EH (cell line): ENCODE measurements at places on chromosomes 6 and 20.
A peak's percentile ranks its signal among the peaks of the same experiment; 100 is the strongest.

DNA sequence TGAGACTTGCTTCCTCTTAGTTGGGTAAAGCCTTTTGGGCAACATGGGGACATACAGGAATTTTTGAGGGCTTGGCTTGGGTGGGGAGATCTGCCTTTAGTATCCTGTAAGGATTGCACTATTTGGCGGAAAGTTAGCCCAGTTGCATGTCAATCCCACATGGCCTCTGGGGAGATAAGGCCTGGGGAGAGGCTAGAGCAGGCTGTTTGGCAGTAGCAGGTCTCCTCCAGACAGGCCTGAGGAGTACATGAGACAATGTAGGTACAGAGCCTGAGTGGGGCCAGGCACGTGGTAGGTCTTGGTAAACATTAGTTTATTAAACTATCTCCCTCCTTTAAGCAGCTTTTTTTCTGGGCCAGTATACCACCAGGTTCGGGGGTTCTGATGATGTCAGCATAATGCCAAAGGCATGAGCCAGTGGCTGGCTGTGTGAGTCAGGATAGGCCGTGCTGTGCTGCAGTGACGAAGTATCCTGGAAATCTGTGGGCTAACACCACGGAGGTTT, 147.9 kb downstream of the VEGFA start:
- peak; percentile 45 for DNase-seq

DNA sequence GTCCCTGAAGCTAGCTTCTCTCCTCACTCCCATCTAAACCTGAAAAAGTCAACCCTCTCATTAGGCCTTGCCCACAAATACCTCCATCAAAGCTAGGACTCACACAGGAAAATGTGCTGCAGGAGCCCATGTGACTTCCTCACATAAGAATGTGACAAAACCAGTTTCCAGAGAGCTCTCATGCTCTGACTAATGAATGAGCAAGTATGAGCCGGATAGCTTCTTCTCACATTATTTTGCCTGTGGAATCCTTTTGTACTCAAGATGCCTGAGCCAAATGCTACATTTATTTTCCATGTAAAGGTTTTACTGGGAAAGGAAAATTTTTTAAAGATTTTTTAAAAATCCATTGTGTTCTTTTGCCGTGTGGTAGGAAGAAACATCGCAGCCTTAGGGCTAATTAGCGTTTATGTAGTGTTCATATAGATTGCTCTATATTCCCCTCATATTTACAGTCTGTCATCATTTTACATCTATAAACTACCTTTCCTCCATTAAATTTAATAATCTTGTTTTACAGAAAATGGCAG, 68.6 kb upstream of the CCN6 start:
- peak; percentile 96 for DNase-seq

GRCh38 chr6:16481697-16482399, 243.5 kb downstream of the GMPR start:
- DNase-seq, result no peak

- peak; percentile 64 for DNase-seq
Measured at GRCh38 chr6:113362301-113363047, 494.7 kb upstream of the MARCKS start.

DNA sequence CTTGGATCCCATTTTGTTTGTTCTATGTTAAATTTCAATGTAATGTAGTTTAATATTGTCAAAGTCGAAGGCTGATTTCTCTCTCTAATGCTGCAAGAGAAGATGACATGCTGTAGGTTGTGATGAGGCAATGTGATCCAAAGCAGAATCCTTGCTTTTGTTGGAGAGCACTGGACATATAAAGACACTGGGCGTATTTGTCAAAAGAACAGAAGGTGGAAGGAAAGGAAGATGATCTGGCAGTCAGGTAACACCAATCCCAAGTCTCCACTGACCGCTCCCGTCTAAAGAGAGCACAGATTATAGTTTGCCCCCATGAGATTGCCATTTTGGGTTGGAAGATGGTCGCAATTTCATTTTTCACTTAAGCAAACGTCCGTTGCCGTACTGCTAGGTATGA, 935 bp upstream of the RFX6 start:
- DNase-seq, result no peak

- peak; percentile 96 for DNase-seq
Measured at GRCh38 chr20:57709823-57710799, at the start of gene PMEPA1. Gene PMEPA1 (minus strand): TSS chr20:57710015. CDS start chr20:57709582, 433 bp downstream.

GRCh38 chr6:132131351-132131750, 180.2 kb upstream of the CCN2 start:
- no peak for DNase-seq

DNA sequence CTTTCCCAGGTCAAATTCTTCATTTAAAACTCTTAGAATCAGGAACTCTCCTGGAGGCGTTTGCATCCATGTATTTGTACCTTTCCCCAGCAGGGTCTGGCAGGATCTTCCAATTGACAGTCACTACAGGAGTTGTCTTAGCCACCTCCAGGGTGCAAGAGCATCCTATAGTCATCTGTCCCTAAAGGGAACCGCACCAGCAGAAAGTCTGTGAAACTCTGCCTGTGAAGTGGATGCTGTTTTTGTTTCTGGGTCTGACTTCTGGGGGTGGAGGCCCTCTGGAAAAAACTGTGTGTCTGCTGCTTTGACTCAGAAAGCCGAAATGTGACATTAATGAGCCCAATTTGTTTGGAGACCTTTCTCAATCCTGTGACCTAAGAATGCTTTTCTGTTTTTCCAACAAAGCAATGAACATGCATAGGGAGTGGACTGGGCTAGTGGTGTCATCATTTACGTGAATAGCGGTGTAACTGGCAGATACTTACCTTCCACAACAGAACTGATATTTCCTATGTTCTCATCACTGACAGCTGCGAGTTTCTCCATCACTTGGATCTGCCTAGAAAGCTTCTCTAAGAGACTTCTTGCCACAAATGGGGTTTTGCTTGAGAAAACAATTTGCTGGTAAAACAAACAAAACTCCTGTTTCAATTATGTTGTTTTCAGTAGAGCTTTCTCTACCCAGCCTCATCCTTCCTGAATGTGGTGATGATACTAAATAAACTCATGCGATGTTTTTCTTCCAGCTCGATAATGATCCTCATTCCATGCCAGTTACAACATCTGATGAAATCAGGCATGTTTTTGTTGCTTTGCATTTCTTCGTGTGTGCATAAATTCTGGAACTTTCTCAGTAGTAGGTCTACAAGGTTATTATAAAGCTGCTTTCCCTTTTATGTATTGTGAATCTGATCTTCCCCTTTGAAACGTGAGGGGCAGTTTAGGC, 33.3 kb upstream of the ARMH2 start:
- peak; percentile 87 for DNase-seq

GRCh38 chr20:60977901-60978300, 274.2 kb upstream of the CDH4 start:
- DNase-seq, result no peak

DNA sequence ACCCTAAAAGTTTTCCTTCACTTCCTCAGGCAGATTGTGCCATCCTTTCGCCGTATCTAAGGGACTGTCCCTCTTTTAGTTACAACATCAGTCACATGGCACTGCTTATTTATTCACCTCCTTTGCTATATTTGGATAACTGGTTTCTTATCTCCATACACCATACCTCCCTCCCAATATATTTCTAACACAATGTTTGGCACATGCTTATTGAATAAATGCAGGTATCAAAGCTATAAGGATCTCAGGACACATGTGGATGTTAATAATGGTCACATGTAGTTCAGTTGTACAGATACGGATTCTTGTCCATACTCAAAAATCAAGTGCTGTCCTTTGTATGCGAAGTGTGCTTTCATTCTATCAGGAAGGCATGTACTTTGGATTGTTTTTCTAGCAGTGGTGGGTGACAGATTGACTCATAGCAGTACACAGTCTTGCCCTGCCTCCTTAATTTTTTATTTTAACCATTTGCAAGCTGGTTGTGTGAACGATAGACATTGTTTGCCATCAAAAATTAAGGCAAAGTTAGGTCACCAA, 407.1 kb upstream of the RUNX2 start:
- no peak for DNase-seq

DNA sequence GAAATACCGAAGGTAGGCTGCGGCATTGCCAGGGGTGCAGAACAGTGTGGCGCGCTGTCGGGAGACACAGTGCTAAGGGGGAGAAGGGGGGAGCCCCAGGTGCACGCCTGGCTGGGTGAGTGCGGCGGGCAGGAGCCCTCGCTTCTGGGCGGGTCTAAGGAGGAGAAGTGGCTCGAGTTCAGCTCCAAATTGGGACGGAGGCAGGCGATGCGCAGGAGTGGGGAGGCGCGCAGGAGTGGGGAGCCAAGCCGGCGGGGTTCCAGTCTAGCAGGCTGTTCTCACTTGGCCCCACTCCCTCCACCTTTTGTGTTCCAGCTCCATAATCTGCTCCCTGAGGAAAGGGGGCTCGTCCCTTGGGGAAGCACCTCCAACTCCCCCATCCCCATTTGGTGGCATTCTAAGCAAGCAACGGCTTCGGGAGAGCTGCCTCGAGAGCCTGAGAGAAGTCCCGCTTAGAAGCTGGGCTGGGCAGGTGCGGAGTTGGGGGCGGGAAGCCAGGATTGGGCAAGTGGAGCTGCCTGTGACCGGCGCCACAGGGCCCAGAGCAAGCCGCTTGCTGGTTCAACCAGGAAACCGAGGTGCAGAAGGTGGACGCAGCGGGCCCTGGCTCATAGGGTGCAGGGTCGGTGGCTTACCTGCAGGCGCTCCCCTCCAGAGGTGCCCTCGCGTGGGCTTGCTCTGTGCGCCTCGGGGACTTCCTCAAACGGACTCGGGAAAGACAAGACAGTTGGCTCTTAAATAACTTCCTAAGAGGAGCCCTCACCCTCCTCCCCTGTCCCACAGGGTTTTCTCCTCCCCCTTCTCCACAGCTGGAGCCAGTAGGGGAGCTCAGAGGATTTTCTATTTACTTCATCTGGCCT, at the start of gene F13A1:
Gene F13A1 (minus strand): TSS at position 711 of the 860 bp plus-strand sequence. CDS start 1,998 bp downstream, outside the sequence.
- DNase-seq, result no peak

- peak; percentile 75 for DNase-seq
Measured at GRCh38 chr6:148250975-148251685, 91.5 kb upstream of the SASH1 start.

- no peak for DNase-seq
Measured at GRCh38 chr6:35099116-35099515, 42.0 kb downstream of the TCP11 start.

DNA sequence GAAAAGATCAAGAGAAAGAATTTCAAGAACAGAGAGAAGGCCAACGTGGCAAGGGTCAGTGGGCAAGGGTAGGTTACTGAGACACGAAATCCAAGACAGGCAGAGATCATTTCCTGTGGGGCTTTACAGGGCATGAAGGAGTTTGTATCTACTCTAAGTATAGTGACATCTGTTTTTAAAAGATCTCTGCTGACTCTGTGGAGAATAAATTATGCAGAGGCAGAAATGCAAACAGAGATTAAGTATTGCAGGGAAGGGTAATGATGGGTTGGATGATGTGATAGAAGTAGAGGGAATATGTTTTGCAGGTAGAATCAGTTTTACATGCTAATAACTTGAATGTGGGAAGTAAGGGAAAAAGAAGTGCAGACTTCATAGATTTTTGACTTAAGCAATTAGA, 243.5 kb downstream of the FRK start:
- no peak for DNase-seq

DNA sequence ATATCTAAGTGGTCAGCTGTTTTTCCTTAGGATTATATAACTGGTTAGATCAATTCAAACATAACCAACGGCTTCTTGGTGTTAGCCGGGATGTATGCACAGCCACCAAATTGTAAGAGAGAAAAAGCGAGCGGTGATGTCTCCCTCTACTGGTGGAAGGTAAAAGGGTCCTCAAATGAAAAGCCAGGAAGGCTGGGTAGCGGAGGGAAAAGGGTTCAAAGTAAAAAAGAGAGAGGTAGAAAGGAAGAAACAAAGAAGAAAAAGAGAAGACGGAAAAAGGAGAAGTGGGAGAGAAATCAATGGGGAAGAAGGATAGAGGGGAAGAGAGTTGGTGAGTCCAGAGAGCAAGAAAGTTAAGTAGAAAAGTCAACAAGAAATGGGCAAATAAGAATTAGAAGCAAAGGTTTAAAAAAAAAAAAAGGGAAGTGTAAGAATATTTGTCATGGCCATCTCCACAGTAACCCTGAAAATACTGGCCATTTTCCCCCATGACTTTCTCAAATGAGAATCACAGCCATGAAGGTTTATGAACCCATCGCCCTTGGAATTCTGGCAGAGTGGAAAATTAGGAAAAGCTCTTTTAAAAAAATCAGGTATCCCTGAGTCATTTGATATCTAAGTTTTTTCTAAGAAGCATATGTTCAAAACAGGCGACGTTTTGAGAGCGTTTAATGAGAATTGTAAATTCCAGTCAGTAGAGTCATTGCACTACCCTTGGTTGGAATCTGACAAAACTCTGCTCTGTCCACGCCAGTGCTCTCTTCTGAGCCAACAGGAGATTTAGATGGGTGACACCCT, 155.6 kb upstream of the SNX9 start:
- peak; percentile 92 for DNase-seq

GRCh38 chr6:169830876-169831275, 79.5 kb downstream of the ERMARD start:
- DNase-seq, result no peak

DNA sequence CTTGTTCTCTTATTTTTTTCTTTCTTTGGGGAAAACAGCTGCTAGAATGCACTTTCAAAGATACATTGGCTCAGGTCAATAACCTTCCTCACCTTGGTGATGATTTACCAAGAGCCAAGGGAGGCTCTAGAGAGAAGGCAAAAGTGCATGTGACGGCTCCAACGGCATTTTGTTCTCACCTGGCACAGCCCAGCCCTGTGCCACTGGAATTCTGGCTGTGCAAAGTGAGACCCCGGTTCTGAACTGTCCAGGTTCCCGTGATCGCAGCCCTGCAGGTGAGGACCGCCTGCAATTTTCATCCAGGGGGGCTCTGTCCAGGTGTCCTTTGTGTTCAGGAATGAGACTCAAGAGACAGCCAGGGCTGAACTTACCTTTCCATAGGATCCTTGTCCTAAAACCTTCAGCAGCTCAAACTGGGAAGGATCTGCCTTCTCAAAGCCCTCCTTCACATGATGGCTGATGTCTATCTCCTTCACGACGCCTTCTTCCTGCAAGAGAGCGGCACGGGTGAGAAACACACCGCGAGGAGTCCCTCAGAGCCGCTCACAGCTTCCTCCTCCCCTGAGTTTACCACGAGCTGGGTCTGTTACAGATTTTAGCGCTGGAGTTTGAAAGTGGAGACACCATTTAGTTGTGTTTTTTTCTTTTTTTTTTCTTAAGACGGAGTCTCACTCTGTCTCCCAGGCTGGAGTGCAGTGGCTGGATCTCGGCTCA, 48.0 kb downstream of the RAMACL start:
- no peak for DNase-seq

- DNase-seq, result no peak
Measured at GRCh38 chr6:18958146-18958545, 571.0 kb downstream of the RNF144B start.
